ENCODE measurements at places on chromosomes 1 and 21.

- no peak for DNase-seq
Observed at GRCh38 chr1:4395158-4395557, 259.3 kb upstream of the AJAP1 start.

DNA sequence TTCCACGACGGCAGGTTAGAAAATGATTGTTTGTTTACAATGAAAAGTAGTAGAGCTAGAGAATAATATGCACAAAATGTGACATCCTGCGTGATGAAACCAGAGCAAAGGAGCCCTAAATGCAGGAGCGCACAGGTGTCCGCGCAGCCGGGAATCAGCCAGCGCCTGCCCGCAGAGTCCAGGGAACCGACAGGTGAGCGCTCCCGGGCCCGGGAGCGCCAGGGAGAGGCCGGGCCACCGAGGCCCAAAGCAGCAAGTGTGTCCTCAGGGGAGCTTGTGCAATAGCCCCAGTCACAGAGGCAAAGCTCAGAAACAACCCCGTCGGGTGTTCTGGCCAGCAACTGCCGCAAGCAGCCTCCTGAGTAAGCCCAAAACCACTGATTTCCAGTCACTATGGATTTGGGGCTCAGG lies 789 bp upstream of the GALE start:
- no peak for DNase-seq

DNA sequence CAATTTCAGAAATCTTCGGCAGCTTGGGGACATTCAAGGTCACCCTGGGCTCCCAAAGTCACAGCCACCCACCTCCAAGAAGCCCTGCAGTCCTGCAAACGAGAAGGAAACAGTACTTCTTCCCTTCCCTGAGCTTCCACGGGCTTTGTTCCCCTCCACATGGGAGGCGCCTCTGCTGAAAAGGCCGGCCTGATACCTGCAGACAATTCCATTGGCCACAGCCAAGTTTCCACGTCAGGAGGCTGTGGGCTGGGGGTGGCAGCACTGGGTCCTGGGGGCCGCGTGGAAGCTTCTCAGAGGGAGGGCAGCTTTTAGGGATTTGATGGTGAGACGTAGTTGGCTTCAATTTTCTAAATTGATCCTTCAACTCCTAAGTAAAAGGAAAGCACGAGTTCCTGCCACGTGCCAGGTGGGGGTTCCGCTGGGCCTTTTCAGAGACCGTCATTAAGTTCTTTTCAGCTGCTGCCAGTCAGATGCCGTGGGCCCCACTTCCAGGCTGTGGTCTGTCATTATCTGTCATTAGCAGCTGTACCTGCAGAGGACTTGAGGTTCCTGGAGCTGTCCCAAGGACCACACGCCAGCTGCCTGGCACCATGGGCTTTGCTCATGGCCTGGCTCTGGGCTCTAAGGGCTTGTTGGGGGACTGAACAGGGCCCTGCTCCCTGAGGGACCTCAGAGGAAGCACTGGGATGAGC lies 98.7 kb downstream of the CRYAA start:
- no peak for DNase-seq

GRCh38 chr1:183609313-183609712 lies 19.1 kb upstream of the NCF2 start:
- DNase-seq, result no peak

GRCh38 chr21:42560517-42561179 lies 47.0 kb downstream of the SLC37A1 start:
- DNase-seq, result no peak

DNA sequence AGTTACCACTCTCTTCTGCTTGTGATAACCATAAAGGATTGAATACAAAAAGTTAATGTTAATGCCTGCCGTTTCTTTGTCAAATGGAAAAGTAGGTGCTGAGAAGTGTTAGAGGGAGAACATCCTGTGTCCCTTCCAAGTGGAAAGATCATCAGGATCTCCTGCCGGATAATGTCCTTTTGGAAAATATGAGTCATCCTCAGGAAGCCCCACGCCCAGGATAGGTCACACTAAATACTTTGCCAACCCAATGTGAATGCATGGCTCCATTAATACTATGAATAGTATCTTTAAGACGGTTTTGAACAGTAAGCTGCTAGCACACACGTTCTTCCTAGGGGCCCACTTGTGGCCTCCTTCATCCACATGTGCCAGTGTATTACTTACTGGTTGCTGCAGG lies 279.5 kb downstream of the ZNF326 start:
- DNase-seq, result no peak

DNA sequence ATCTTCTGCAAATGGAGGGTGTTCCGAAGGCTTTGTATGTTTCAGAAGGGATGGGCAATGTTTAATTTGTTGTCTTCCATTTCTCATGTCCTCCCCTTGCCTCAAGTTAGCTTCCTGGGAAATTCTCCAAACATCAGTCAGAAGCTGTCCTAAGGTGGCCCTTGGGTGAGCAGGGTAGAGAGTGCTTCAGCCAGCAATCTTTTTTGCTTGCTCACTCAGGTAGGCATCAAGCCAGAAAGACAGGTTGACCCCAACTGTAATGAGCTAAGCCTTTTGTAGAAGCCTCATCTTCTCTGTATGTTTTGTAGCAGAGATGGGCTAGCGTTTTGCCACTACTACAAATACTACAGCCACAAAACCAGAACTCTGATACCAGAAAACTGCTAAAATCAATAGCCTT lies 321.5 kb upstream of the FAM78B start:
- no peak for DNase-seq

DNA sequence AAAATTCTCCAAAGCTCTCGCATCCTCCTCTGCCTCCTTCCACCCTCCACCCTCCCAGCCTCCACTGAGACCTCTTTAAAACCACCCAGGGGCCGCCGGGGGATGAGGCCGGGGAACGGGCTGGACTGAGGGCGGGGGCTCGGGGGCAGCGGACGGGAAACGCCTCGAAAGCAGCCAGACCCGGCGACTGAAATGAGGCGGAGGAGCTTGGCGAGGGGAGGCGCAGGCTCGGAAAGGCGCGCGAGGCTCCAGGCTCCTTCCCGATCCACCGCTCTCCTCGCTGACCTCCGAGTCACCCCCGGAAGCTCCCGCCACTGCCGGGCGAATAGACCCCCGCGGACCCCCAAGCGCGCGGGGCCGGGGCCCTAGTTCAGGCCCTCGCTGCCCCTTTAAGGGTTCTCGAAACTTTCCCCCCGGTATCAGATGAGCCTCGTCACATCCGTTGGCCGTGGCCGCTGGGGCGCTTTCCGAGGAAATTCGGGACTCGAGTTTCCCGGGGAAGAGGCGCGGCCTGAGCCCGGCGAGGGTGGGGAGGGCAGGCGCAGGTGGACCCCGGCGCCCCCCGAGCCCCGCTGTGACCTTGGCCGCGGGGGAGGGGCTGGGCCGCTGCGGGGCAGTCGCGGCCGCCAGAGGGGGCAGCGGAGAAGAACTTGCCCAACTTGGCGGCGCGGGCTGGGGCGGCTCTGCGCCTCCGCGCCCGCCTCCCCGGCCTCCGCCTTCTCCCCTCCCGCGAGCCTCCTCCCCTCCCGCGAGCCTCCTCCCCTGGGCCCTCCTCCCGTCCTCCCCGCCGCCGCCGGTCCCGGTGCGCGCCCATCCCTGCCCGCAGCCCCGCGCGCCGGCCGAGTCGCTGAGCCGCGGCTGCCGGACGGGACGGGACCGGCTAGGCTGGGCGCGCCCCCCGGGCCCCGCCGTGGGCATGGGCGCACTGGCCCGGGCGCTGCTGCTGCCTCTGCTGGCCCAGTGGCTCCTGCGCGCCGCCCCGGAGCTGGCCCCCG lies at the start of gene BACE2:
Gene BACE2 (plus strand): TSS at position 813 of the 995 bp plus-strand sequence. CDS start 104 bp downstream, at position 917.
- DNase-seq, result peak; percentile 81

DNA sequence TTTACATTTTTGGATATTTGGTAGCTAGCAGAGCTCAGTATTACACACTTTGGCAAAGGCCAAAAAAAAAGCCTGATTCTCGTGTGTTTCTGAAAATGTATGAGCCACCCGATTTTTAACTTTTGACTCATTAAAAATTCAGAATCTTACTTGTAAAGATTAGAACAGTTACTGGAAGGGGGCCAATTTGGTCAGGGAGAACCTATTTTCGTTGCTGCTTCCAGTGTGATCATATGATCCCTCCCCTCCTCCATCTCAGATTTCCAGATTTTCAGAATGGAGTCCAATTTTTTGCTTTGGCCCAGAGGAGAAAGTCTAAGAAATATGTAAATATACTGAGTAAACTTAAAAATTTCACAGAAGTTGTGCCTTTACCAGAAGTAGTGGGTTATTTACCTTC lies 3.2 kb upstream of the OR2AK2 start:
- DNase-seq, result no peak

- DNase-seq, result no peak
Observed at GRCh38 chr1:216997831-216998230, 274.6 kb upstream of the ESRRG start.

DNA sequence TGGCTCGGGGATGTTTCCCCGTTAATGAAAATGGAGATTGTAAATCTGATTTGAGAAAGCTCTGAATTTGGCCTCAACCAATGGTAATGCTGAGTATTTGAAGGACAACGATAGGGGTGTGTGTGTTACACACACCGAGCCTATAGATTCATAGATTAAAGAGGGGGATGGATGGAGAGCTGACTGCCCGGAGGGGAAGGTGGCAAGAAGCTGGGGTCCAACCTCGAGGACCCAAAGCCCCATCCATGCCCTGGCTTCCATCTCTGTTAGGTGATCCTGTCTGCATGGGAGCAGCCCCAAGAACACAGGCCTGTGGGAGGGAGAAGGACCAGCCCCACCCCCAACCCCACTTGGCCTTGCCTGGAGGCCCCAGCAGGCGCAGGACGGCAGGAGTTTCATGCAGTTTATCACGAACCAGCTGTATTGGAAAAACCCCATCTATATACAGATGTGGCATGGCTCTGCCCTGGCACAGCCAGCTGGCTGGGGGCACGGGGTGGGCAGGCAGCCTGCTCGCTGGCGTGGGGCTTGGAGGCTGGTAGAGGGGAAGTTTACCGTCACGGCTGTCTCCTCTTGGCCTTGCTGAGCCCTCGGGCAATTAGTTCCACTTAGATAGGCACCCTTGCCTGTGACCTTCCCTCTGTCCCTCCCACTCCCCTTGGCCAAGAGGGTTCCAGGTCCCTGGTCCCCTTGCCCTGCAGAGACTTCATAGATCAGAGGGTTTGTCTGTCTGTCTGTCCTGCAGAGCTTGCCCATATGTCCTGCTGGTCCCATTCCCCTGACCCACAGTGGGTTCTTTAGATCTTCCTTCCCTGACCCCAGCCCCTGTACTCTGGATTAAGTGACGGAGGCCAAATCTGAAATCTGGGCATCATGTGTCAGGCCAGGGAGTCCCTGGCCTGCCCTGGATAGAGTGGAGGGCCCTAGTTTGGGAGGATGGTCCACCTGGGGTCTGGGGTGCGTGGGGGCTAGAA lies 3.0 kb downstream of the HSPB7 start:
- DNase-seq, result no peak

- DNase-seq, result no peak
Observed at GRCh38 chr1:185284116-185284515, 32.9 kb downstream of the IVNS1ABP start.

- peak; percentile 47 for DNase-seq
Observed at GRCh38 chr1:54227891-54228310, 27.9 kb downstream of the MRPL37 start.

GRCh38 chr1:160755911-160756848 lies 17.1 kb downstream of the SLAMF7 start:
- no peak for DNase-seq

DNA sequence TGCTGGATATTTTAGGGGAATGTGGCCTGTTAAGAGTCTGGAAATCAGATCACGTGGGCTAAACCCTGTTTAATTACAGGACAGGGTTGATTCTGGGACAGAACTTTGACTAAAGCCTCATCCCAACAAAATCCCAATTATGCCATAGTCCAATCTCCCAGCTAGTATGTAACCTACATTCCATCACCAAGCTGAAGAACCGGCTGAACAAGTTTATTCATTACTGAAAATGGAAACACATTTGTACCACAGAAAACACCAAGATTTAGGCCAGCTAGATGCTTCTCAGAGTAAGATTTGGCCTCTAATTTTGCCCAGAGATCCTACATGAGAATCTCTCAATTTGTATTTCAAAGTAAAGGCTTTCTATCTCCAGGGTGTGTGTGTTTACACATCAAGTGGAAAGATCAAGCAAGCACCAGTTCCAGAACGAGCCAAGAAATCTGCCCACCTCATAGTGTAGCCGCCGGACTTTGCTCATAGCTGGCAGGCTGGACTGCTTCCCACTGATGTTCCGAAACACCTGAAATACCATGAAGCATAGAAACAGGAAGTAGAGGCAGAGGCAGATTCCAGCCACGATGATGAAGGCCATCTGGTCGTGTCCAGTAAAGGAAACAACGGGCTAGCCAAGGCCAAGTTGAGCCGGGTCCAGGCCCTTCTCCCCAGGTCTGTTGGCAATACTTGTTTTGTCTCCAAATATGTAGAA lies 86.8 kb downstream of the WLS start:
- DNase-seq, result no peak

DNA sequence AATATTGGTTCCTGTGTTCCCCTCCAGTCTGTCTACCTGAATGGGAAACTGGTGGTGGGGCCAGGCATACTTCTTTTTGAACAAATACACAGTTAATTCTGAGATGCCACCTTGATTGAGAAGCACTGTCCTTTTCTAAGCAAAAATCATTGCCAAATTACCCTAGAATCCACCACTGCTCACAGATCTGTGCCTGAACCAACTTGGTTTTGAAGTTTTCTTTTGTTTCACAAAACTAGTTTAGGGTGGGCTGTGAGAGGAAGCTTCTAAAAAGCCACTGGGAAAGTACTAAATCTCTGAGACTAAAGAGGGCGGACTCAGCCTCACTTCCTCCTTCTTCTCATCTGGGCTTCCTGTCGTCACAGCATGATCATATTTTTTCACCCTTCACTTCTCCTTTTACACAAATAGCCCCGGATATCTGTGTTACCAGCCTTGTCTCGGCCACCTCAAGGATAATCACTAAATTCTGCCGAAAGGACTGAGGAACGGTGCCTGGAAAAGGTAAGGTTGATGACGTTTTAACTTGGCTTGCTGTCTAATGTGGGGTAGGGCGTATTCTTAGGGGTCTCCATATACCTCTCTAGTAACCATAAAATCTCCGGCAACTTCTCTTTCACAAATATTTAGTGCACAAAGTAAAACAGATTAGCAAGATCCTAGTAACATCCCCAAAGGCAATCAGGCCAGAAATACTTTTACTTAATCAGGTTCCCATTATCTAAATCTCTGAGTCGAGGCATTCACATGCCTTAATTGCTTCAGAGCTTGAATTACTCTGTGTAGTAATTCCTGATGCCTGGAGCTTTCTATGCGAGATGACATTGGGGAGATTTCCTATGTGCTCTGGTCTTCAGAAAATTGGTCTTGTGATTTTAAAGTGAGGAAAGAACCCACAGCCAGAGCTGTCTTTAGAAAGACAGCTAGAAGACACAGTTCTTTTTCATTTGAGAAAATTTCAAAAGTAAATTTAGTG lies at the start of gene CD53:
Gene CD53 (plus strand): TSS at position 404 of the 976 bp plus-strand sequence. CDS start 18,261 bp downstream, outside the sequence.
- DNase-seq, result no peak

Measured in NT2/D1 (cell line).